HFFc6 (cell line): ENCODE measurements at places on chromosomes 3 and 15. TPM values are rescaled to one million over a fixed set of nuclear protein-coding genes. Genes with fewer than 3 reads are reported as not detected.

DNA sequence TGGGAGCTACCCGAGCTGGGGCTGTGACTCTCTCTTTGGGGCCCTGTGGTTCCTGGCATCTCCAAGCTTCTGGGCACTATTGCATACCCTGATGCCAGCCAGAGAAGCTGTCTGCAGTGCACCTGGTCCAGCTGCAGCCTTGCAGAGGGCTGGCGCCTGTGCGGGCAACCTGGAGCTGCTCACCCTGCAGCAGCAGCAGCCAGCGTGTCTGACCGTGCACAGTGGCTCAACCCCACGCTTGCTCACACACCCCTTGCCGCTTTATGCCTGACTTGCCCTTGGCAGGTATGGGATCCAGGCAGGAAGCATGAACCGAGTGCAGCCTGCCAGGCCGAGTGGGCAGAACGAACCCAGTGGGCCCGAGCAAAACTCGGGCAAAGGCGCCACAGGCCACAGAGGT, 69.9 kb downstream of the GLB1 start:
- no peak overlapping the region for H3K27ac ChIP-seq
- DNase-seq, result no peak
- H3K36me3 ChIP-seq, result peaks cover 17% of the 10 kb centered on the region
- no peak overlapping the region for H3K4me3 ChIP-seq
- no peaks in the 10 kb centered on the region for H3K27me3 ChIP-seq

WDR6 gene
- total RNA-seq, result 114 to 121 TPM (median 115 TPM) in 3 replicates

DNA sequence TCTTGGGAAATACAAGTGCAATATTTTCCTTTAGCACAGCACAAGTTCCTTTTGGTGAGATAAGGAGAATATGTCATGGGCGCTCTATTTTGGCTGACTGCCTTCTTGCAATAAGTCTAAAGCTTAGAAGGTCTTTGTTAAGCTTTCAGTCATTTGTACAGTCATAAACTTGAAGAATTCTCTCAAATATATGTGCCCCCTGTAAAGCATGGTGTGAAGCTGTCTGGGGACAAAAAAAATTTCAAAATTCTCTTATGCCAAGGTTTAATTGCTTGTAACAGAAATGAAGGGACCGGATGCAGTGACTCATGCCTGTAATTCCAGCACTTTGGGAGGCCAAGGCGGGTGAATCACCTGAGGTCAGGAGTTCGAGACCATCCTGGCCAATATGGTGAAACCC, 21.7 kb upstream of the ARID3B start:
- peaks cover 22% of the 10 kb centered on the region for H3K4me1 ChIP-seq
- DNase-seq, result peak; percentile 30
- no peaks in the 10 kb centered on the region; the same call in none of the 2 replicates for H3K27me3 ChIP-seq
- no peak overlapping the region for H3K4me3 ChIP-seq

- H3K4me1 ChIP-seq, result no peaks in the 10 kb centered on the region
- peaks cover 5% of the 10 kb centered on the region; the same call in 1 of the 2 replicates for H3K36me3 ChIP-seq
- H3K4me3 ChIP-seq, result no peak overlapping the region
- no peak overlapping the region for H3K27ac ChIP-seq
- DNase-seq, result no peak
Observed at GRCh38 chr3:186909078-186909853, 21.1 kb upstream of the ST6GAL1 start.

ATP13A5 gene
- not detected in 3 replicates for total RNA-seq

GRCh38 chr15:90184119-90184785, 16.9 kb upstream of the SEMA4B start:
- no peaks in the 10 kb centered on the region for H3K36me3 ChIP-seq
- peak overlapping the region; percentile 87 for H3K4me3 ChIP-seq
- peaks cover 11% of the 10 kb centered on the region for H3K27me3 ChIP-seq
- H3K4me1 ChIP-seq, result peaks cover 14% of the 10 kb centered on the region
- DNase-seq, result peak; percentile 8
